CD4-positive, alpha-beta T cell (primary cell): ENCODE measurements at places on chromosomes 1 and 21.

DNA sequence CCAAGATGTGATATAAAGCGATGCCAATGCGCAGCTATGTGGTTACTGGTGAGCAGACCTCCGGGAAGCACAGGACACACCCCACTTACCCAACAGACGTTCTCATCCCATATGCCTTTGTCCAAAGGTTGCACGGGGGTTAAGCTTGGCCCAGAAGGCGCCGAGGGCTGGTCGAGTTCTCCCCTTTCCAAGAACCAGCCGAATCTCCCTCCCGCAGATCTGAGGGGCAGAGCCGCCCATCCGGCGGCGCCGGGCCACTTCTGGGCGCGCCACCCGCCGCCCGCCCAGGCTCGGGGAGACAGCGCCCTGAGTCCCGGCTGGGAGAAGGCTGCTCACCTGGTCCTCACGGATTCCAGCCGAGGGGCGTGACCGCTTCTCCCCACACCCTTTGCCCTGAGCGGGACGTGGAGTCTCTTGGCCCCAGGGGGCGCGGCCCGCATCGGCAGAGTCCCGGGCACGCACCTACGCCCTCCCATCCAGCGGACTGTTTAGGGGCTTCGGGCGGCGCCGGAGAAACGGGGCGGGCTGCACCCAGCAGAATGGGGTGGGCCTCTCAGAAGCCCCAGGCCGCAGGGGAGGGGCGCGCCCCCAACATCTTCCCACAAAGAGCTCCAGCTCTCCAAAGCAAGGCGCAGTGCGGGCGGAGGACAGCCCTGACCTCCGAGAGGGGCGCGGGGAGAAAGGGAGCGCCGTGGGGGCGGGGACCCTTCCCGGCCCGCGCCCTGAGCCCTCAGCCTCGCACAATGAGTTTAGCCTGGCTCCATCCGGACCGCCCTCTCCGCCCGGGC, 615 bp downstream of the GPR161 start:
- peak; percentile 22 for DNase-seq

DNA sequence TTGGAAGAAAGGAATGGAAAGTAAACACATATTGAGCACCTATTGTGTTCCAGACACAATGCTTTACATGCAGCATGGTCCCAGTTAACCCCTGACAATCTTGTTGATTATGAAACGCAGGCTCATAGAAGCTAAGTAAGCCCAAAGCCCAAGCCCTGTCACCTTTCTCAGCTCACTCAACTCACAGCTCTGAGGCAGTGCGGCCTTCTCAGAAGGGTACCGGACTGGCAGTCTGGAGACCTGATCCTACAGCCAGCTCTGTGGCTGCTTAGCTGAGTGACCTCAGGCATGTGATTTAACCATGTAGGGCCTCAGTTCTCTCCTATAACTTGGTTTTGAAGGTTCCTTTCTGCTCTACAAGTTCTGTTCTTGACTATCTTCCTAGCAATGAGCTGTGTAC, 464 bp upstream of the RNASEL start:
- DNase-seq = no peak

DNA sequence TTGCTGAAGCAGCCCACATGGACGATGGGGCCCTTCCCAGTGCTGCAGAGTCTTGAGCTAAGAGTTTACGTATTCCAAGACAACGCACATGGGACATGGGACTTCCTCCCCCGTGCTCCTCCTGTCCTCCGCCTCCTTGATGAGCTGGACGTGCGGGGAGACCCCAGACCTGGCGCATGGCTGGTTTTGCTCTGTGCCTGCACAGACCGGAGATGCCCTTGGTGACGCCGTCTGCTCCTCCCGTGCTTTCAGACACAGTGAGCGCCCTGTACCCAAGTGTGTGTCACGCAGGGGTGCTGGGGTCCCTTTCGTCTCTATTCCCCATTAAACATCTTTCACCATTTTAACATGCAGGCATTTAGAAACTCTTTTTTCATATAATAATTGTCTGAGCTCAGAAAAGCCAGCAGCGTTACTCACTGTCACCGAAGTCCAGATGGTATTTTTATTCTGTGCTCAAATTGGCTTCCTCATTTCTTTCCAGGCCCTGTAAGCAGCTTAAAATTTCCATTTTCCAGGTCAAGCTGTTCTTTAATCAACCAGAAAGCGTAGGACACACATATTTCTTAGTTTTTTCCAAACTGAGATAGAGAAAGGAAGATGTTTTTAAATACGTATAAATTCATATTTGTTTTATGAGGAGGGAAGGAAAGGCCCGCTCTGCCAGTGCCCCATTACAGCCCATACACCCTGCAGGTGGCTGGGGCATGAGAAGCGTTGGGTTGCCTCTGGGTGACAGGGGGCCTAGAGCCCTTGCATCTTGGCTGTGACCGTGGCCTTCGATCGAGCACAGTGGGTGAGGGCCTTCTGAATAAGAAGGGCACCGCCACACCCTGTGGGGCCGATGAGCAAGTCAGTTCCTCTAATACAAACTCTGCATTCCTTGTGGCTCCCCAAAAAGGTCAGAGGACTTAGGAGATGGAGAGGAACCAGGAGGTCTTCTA, 17.9 kb upstream of the ZBTB21 start:
- no peak for DNase-seq

GRCh38 chr1:79497193-79497773, 490.8 kb upstream of the ADGRL4 start:
- DNase-seq = no peak

DNA sequence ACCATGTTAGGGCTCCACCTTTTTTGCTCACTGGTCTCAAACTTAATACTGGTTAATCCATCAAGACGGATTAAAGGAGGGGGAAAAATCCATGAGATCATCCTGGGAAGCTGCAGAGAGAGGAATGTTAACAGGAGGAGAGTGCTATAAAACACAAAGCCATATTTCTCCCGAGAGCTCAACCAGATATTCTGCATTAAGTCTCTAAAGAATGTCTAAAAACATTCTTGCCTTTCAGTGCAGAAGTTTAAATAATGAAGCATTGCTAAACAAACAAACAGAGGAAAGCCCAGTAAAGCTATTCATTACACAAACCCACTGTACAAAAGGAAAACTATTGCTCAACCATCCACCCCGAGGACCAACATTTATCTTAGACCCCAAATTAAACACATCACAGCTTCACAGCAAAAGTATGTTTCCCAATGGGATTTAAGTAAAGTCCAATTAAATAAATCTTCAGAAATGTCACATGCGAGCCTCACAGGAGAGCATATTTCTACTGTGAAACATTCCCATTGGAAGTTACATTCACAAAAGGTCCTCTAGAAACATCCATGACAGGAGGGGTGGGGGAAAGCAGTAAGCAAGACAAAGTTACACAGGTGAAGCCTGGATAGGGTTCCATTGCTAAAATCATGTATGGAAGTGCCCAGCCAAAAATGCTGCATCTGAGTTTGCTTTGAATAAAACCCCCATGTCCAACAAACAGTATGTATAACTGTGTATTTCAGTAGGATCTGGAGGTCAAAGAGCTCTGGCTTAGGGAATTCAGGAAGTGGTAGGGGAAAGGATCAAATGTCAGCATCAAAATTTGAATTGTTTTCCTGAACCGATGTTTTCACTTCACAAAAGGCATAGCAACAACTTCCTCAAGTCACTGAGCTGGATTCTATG, 23.3 kb downstream of the DUSP10 start:
- no peak for DNase-seq

- no peak for DNase-seq
These were observed 46.3 kb downstream of the AGPAT3 start for GRCh38 chr21:43911015-43911934.

DNA sequence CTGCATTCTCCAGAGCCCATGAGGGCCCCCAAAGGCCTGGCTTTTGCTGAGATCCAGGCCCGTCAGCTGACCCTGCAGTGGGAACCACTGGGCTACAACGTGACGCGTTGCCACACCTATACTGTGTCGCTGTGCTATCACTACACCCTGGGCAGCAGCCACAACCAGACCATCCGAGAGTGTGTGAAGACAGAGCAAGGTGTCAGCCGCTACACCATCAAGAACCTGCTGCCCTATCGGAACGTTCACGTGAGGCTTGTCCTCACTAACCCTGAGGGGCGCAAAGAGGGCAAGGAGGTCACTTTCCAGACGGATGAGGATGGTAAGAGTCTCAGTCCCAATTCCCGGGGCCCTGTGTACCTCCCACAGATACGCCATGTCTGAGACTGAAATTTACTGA, 39.1 kb downstream of the PTPRU start:
- no peak for DNase-seq

GRCh38 chr1:116983112-116983511, 18.4 kb upstream of the CD101 start:
- DNase-seq = no peak

- DNase-seq = no peak
These were observed 28.8 kb upstream of the PDPN start for GRCh38 chr1:13554798-13555197.

DNA sequence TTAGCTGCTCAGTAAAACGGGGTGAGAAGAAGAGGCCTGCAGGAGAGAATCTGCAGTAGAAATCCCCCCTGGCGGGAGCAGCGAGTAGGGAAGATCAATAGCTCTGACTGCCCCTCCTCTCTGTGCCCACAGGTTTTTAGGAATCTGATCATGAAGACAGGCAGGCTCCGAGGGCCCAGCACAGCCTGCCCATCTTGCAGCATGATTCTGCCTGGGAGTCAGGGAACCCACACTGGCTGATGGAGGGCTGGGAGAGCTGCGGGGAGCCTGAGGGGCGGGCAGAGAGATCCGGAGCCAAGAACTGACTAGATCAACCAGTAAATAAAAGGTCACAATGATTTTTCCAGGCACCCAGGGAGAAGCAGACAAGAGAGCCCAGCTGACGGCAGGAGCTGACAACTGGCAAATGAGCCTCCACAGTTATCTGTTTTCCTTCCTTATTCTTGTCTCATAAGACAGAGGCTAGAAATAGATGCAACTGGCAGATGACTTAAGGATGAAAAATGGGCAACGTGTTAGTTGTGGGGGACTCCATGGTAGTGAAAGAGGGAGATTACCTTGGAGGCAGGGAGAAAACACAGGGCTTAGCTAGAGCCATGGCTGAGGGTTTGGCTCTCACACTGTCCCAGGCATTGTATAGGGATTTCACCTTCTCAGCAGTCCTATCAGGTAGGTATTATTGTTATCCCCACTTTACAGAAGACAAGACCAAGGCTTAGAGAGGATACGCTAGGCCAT, 116.2 kb downstream of the PLXNA2 start:
- no peak for DNase-seq

DNA sequence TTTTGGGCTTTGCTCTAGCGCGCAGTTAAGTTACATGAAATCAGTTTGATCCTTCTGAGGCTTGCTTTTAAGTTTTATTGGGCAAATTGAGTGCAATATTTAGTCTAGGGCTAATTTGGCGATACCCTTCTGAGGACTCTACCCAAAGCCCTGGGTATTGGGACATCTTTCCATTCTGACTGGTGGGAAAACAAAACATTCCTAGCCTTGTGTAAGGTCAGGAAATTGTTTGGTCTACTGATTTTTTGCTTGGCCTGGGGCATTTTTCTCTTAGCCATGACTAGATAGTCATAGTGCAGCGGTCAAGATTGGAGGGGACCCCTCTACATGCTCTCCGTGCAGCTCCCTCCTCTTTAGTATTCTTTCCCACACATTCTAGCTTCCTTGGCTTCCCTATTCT, 189.6 kb upstream of the PTGFR start:
- no peak for DNase-seq

- DNase-seq = no peak
These were observed 137.1 kb upstream of the USP24 start for GRCh38 chr1:55352080-55352810.

GRCh38 chr1:238639861-238640260, 746.5 kb upstream of the CHRM3 start:
- no peak for DNase-seq

GRCh38 chr1:219771080-219771479, 157.3 kb downstream of the SLC30A10 start:
- no peak for DNase-seq

DNA sequence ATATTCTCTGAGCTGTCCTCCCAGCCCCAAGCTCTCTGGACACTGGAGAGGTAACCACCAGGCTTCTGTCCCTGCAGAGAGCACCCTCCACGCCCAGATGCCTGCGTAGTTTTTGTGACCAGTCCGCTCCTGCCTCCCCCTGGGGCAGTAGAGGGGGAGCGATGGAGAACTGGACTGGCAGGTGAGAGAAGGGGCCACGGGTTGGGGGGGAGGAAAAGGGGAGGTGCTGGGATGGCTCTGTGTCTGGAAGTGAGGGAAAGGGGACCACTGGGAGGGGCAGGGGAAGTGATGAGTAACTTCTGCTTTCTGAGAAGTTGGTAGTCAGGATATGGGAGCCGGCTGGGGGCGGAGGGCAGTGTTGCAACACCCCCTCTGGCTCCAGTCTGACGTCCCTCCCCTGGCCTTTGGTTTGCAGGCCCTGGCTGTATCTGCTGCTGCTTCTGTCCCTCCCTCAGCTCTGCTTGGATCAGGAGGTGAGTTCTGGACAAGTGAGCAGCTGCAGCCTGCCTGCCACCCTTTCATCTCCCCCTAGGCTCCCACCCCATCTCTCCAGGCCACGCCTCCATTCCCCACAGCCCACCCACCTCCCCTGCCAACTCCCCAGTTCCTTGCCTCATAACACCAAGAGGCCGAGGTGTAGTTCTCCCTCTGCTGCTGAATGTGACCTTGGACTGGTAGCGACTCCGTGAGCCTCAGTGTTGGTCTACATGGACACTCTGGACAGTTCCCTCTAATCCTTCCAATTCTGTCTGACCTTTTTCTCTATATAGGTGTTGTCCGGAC, 3.1 kb downstream of the ADAMTSL4 start:
- no peak for DNase-seq

- DNase-seq = no peak
These were observed 10.2 kb upstream of the SH2D5 start for GRCh38 chr1:20742671-20743070.

GRCh38 chr1:2134621-2135307, 59.8 kb downstream of the FAAP20 start:
- no peak for DNase-seq

DNA sequence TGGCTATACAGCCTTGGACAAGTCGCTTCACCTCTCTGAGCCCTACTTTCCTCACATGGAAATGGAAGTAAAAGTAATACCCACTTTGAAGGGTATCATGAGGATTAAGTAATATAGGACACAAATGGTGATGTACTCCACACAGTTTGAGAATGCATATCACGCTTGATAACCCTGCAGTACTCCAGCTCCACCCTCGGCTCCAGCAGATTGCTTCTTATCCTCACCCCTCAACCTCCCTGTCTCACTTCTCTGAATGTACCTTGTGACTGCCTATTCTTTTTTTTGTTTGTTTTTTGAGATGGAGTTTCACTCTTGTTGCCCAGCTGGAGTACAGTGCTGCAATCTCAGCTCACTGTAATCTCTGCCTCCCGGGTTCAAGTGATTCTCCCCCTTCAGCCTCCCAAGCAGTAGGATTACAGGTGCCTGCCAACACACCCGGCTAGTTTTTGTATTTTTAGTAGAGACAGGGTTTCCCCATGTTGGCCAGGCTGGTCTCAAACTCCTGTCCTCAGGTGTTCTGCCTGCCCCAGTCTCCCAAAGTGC, 55.5 kb downstream of the LDLRAD2 start:
- no peak for DNase-seq

GRCh38 chr21:26954662-26955121, 12.2 kb downstream of the ADAMTS5 start:
- DNase-seq = no peak

GRCh38 chr1:15137809-15138208, 15.7 kb upstream of the TMEM51 start:
- peak; percentile 50 for DNase-seq

GRCh38 chr21:43687566-43688399, 28.4 kb downstream of the RRP1B start:
- no peak for DNase-seq
